ENCODE measurements at places on chromosomes 5 and 9.

DNA sequence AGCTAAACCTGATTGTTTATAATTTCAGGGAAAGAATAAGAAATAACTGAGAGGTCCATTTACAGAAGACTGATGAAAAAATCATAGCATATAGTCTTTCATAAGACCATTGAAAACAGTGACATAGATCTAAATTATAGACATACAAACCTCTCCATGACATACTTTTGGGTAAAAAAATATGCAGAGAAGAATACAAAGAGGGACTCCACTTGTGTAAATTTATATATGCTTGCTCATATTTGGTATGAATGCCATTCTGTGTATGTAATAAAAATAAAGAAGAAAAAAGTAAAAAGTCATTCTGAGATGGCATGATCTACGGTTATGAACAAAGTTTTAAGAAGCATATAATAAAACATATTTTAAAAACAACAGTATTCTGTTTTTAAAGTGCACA, 310.7 kb downstream of the ASTN2 start:
- no peak for DNase-seq

DNA sequence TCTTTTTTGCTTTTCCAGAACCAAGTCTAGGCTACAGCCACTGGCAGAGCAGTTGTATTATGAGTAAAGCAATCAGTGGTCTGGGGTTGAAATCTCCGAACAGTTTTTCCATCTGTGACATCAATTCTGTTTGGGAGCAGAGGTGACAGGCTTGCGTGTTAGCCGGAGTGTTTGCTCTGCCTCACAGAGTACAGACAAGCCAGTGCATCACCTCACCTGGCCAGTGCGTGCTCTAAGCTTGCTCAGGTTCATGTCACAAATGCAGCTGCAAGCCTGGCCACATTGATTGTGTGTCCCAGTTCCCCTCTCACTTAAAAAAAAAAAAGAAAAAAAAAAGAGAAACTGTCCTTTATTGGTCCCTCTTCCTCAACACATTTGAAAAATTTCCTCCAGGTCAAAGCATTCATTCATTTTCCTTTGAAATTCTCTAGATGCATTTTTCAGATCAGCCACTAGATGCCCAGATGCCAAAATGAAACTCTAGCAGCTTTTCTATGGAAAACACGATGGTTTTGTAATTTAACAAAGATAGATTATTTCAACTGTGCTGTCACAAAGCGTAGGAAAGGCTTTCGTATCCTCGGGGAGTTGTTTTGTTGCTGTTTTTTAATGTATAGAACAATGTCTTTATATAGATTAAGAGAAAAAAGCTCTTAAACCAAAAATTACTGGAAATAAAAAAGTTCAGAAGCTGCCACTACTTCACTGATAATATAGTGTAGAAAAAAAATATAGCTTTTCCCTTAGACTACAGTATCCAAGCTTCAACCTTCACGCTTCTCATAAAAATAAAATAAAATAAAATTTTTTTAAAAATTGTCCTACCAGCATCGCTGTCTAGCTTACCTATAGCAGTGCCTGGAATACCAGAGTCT, 585.5 kb downstream of the TLE1 start:
- DNase-seq: no peak

DNA sequence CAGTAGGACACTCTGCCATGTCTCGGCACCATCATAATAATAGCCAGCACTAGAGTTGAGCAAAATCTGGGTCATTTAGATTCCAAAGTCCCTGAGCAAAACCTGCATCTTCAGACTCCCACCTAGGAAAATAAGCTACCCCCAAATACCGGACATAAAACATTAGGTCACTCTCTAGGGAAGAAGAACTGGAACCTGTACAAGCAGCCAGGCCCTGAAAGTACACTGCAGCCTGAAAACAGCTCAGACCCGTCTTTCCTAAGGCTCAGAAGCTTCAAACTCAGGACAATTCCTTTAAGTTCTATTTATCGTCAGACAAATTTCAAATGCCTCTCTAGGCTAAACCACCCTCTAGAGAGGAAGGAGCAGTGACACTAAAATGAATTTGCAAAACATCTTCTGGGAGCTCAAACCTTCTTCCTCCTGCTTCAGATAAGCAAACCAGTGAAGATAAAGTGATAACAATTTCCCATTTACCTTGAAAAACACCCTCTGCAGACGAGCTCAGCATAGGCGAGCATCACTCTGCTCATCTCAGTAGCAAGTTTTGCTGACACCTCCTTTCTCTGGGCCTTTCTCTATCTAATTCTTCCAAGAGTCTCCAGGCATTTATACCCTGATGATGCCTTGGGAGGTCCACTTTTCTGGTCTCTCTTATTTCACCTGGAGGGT, 34.0 kb downstream of the ADAM19 start:
- no peak for DNase-seq

DNA sequence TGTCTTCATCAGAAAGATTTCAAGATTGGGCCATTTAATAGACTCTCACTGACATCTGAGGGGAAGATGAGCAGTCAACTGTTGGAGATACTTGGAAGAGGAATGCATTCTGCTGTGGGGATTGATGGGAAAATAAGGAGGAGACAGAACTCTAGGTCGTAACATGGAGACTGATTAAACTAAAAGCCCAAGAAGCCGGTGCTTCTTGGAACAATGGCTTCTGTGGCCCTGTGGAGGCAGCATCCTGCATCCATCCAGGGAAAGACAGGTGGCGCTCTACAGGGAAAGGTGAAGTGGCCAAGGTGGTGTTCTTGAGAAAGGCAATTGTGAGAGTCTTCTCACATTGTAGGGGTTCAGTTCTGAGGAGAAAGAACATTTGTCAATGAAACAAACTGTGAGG, 31.3 kb downstream of the ZFAND5 start:
- no peak for DNase-seq

GRCh38 chr9:6917162-6917561, 159.4 kb downstream of the KDM4C start:
- DNase-seq: no peak

DNA sequence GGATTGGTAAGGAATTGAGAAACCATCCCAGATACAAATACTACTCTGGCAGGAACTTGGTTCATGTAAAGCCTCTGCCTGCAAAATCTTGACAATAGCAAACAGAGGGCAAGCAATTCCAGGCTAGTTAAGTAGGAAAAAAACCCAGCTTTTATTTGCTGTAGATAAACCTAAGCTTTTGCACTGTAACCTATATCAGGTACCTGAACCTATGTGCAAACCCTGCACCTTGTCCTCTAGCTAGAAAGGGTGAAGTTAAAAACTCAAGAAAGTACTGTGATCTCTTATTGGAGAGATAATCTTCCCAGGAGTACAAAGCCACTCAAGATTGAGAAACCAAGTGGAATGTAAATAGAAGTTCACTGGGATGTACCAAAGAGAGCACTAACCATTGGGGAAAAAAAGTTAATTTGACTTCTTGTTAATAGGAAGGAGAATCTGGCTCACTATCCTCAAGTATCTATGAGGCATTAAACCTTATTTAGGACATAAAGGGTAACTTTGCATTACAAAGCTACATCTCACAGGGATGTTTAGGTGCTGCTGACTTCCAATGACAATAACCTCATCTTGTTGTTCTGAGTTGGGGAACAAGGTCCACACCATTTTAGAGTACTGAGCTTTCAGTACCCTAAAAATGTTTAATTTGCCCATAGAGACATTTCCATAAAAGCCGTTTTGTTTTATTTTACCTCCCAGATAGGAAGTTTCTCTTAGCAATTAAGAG, 73.8 kb upstream of the PCA3 start:
- DNase-seq: no peak
